ENCODE measurements at places on chromosomes 4 and X.

- DNase-seq: no peak
These were observed 29.1 kb downstream of the UCHL1 start for GRCh38 chr4:41285864-41286235.

DNA sequence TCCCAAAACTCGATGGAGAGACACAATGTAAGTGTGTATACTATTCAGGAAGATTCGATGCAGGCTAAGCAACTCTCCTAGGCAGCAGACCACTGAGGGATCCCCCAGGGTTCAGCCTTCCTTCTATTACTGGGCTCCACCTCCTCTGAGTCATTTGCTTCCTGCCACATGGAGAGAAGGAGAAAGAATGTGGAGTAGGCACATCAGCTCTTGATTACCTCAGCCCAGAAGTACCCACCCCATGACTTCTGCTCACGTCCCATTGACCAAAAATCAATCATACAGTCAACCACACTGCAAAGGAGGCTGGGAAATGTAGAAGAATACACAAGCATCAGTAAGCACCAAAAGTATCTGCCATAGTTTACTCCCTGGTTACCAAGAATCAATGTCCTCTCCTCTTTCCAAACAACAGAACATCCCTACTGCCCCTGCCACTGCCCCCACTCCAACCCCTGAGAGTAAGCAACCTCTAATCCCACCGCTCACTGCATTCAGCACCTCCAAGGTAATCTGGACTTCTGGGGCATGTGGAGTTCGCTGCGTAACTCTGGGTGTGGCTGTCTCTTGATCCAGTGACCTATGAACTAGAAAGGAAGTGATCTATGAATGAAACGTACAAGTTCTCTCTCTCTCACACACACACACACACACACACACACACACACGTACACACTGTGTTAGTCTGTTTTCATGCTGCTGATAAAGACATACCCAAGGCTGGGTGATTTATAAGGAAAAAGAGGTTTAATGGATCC, 91.2 kb upstream of the C1QTNF7 start:
- DNase-seq: no peak

DNA sequence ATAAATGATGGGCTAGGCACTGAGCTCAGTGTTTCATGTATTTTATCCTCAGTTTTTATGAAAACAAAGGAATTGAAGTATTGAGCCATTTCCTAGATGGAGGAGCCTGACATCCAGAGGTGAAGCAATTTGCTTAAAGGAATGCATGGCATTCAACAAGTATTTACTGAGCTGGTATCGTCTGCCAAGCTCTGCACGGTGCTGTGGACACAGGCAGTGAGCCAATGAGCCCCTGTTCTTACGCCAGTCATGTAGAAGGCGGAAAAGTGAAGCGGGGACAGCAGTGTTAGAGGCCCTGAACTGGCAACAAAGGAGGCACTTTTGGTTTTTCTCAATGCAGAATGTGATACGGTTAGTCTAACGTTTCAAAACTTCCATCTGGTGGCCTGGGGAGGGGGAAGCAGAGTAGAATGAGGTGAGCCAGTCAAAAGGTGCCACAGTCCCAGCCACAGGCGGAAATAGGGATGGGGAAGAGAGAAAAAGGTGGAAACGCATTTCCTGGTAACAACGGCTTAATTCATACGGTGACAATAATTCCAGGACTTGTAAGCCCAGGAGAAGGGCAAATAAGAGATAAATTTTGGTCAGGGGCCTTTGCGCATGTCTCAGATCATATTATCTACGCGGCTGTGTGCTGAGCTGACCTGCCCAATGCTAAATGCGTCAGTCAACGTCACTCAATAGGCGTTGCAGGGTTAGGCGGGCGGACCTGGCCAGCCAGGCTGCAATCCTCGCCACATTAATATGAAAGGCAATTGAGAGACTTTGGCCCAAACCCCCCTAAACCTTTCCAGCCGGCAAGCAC, 133.9 kb downstream of the AFAP1 start:
- no peak for DNase-seq

- no peak for DNase-seq
These were observed 132.6 kb upstream of the PUDP start for GRCh38 chrX:7280520-7280919.

DNA sequence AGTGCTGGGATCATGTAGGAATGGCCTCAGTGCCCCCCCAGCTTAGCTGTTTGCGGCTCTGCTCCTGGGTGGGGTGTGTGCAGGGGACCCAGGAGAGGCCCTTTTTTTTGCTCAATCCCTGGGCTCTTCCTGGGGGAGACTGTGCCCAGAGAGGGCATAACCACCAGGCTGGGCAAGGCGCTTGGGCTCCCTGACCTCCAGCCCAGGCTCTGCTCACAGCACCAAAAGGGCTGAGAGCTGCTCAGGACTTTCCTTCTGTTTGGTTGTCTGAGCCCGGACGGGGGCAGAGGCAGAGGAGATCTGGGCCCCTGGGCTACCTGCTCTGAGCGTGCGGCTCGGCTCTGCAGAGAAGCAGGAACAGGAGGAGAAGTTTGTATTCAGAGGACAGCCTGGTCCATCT, 64.7 kb downstream of the PSAPL1 start:
- DNase-seq: no peak

DNA sequence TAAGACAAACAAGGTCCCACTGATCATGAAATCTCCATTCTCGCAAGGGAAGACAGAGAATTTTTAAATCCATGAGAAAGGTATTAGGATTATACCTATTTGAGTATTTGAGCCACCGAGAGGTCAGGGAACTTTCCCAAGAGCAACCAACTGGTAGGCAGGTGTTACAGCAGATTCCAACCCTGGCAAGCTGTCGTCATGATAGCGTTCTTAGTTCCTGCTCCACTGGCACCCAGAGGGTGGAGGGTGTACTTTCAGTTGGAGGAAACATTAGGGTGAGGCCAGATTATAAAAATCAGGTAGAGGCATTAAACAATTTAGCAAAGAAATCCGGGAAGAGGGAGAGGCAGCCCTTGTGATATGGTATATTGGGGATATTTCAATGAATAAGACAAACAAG, 23.3 kb downstream of the COQ2 start:
- DNase-seq: no peak

GRCh38 chrX:136694431-136695087, 46.6 kb downstream of the CD40LG start:
- DNase-seq: peak; percentile 16

GRCh38 chrX:150405576-150405975, 42.5 kb downstream of the MAMLD1 start:
- DNase-seq: no peak

GRCh38 chrX:9770319-9770718, 4.7 kb upstream of the GPR143 start:
- no peak for DNase-seq

DNA sequence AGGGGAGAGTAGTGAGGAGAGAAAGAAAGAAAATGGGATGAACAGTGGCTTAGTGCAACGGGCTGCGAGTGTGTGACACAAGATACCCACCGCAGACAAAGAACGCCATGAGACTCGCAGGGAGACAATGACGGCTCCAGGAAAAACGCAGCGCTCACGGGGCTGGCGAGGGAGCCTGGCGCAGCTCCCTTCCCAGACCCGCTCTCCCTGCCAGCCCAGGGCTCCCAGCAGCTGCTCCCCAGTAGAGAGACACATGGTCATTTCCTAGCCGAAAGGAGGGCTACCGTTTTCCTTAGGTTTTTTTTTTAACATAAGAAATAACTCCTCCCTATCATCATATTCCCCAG, 149.5 kb downstream of the MAML3 start:
- DNase-seq: peak; percentile 44

DNA sequence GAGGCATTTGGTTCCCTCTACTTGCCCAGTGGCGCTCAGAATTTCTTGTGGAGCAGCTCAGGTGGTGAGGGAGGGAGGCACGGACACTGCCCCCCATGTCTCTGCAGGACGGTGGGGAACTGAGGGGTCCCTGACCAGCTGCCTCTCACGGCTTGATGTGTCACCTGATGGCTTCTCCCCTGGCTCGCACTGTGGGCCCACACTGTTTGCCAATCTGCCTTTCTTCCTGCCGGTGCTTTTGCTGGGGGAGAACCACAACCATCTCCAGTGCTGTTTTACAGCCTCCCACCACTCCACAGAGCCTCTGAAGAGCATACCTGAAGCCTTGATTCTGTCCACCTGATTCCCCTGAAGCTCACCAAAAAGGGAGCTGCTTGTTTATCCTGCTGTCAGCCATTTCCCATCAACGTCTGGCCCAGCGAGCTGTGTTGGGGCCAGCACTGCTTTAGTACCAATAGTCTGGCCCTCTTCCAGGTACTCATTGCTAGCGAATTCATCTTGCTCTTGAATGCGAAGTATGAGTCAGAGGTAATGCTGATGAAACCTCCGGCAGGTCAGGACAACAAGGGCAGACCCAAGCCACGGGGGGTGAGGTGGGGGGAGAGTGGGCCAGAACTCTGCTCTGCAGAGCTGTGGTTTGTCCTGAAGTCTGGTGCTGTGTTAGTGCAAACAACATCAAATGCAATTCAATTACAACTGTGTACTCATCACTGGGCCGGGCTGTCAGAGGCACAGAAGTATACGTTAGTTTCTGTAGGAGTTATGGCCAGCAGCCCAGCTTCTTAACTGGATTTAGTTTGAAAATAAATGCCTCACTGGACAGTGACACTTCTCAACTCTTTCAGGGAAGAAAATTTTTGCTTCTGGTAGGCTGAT, 208.3 kb upstream of the JADE1 start:
- peak; percentile 35 for DNase-seq

GRCh38 chr4:88196523-88197185, 38.2 kb upstream of the ABCG2 start:
- DNase-seq: no peak

GRCh38 chr4:108477527-108478108, 142.8 kb upstream of the RPL34 start:
- no peak for DNase-seq

DNA sequence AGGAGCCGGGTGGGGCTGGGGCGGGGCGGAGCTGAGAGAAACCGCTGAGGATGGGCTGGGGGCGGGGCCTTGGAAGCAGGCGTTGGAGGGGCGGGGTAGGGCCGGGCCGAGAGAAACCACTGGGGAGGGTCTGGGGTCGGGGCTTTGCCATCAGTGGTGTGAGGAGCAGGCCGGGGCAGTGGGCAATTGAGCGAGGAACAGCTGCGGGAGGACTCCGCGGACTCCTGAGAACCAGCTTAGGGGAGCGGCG, 1.3 kb upstream of the EOLA2 start:
- no peak for DNase-seq

DNA sequence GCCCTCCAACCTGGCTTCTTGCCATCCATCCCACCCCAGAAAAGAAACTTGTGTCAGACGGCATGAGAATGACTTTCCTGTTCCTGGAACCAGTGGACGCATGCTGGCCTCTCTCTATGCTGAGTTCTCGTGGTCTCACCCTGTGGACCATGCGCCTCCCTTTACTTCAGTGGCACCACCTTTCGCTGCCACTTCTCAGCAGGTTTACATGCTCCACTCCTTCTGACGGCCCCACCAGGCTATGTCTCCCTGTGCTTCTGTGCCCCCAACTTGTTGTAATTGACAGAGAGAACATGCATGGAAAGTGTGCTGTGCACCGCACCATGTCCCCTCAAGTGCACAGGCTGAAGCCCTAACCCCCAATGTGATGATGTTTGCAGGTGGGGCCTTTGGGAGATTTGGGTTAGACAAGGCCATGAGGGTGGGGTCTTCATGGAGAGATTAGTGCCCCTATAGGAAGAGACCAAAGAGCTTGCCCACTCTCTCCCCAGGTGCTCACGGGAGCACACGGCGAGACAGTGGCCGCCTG, 3.1 kb upstream of the PPP2R2C start:
- no peak for DNase-seq

DNA sequence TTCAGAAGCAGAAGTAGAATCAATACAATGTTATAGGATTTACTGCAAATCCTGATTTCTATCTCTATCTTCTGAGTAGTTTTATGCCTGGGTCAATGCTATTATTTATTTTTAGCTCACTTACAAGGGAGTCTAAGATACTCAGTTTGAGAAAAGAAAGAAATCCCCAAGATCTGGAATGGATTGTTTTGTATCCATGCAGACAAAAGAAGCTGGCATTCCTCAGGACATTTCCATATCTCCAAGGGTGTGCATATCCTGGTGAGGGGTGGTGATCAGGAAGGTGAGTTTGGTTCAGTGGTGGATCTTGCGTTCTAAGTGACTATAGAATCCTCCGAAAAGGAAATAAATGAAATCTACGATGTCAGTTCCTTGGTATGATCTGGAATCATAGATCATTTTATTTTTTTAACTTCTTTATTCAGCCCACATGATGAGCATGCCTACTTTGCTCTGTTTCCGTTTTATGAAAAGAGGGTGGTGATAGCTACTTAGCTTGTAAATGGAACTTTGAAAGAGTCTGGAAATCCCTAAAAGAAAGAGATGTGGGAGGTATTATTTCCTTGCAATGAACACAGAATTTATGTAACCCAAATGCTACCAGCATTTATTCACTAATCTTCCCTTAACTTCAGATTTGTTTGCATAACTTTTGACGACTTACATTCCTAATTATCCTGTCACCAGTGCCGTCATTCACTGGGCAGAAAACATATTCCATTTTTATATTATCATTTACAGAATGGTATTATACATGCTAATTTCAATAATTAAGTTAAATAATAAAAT, 81.1 kb upstream of the RAPGEF2 start:
- no peak for DNase-seq

- no peak for DNase-seq
These were observed 25.2 kb downstream of the DNAJB14 start for GRCh38 chr4:99921174-99921573.

GRCh38 chr4:16916031-16916430, 17.6 kb upstream of the LDB2 start:
- DNase-seq: no peak

DNA sequence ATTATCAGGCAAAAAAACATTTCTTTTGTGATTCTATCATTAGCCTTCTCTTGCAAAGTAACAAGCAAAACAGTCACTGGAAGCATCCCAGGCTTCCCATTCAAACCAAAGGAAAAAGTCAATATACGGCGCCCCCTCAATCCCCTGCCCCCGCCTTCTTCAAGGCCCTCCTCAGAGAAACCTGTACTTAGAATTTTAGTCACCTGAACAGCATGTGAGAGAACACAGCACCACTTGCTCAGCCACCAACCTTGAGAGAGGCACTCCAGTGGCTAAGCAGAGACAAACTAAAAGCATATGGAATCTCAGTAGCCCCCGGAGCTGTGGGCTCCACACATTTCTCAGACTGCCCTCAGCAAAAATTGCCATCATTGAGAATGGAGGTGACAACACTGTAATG, 25.2 kb downstream of the LEF1 start:
- DNase-seq: no peak

- DNase-seq: peak; percentile 17
These were observed at the start of gene IL13RA1 for GRCh38 chrX:118726887-118727685. Gene IL13RA1 (plus strand): TSS chrX:118727606. CDS start chrX:118727639, 33 bp downstream.

GRCh38 chr4:63063760-63064159, 1345.5 kb downstream of the TECRL start:
- no peak for DNase-seq

DNA sequence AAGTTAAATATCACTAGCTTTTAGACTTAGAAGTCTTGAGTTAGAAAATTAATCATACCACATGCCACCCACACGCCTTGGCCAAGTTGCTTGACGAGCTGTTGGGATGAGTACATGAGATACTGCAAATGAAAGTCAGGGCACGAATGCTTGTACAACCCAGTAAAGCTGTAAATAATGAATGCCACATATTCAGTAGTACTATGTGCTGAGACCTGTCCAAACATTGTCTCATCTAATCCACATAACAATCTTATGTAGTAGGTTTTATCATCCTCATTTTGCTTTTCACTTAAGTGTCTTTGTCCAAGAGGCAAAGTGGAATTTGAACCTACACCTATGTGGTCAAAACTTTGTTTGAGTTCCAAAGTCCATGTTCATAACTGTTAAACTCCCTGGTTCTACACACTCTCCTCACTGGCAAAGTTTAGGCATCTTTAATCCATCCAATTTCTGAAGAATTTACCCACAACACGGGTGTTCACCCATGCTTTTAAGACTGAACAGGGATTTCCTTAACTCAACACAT, 74.1 kb downstream of the LDB2 start:
- no peak for DNase-seq
